ENCODE measurements at places on chromosomes 7 and 10.

DNA sequence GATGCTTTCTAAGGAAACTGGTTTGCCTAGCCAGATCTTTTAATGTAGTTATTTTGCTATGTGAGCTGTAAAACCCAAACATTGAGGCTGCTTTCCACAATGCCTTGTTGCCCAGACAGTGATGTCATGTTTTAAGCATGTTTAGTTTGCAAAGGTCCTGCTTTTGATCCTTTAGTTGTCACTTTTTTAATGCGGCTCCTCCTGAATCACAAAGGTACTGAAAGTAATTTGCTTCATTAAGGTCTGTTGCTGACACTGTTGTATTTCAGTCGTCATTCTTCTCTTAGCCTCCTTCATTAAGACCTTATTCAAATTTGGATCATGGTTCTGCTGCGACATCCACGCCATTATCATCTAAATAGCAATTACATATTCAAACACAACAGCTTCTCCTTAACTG lies 10.6 kb downstream of the RPA3 start:
- DNase-seq, result no peak

DNA sequence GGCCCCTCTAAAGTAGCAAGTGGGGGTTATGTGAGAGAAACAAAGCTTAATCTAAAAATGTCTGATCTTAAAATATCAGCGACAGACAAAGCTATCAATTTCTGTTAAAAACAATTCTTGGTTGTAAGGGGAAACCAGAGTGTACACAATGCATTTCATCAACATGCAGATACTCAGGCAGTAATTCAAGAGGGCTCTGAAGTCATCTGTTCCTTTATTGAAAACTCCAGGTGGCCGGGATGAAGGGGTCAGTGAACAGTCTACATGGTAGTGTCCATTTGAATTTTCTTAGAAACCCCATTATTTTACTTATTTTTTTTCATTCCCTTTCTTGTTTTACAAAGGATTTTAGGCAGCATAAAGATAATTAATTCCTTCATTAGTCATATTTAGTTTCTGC lies 36.7 kb upstream of the BTBD16 start:
- no peak for DNase-seq

DNA sequence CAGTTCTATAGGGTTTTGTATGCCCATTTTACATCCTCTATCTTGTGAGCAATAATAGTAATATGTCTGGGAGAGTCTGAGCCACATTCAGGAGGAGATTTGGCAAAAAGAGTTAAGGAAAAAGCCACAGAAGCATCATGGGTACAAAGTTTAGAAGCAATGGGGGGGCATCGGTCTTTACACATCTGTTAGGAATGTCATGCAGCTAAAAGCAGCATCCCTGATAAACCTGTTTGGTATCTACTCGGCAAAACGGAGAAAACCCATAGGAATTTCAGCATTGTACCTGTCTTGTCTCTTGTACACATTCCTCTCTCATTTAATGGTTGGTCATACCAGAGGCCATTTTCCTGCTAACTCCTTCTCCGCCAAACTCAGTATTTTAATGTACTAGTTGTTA lies 12.5 kb upstream of the HERPUD2 start:
- DNase-seq, result no peak

DNA sequence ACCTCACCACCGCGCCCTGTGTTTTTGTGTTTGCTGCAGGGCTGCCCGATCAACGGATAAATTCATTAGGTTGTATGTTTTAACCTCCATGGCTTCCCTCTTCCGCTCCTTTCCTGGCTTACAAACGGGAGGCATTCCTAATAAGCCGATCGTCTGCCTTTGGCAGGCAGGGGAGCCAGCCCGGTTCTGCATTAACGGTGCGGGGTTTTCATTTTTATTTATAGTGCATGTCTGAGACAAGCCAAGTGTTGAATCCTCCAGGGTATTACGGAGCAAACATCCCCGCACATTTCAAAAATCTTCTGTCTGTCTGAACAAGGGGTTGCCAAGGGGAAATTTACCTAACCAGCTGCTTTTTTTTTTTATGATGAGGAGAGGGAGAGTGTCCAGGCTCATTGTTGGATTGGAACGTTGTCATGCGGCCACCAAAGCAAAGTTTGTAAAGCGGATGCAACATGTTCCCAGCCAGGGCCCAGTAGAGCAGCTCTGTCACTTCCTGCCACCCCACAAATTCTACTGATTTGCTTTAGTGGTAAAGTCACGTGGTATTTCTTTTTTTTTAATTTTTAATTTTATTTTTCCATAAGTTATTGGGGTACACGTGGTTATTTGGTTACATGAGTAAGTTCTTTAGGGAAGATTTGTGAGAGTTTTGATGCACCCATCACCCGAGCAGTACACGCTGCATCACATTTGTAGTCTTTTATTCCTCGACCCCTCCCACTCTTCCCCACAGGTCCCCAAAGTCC lies 92.3 kb upstream of the BAIAP2L1 start:
- DNase-seq, result no peak

DNA sequence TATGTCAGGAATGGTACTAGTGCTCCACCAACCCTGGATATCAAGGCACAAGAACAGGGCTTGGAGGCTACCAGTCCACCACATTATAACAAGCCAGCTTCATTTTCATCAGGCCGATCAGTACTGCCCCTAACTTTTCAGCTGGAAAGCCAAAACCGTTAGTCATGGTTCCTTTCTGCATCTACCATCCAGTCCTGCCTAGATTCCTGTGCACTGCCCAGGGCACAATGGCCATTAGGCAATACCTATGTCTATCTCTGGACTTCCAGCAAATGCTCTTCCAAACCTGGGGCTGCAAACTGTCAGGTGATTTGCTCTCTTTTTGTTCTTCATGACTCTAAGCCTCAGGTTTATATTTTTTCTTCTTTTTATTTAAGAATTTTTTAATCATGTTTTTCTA lies 937.7 kb downstream of the SORCS1 start:
- no peak for DNase-seq

DNA sequence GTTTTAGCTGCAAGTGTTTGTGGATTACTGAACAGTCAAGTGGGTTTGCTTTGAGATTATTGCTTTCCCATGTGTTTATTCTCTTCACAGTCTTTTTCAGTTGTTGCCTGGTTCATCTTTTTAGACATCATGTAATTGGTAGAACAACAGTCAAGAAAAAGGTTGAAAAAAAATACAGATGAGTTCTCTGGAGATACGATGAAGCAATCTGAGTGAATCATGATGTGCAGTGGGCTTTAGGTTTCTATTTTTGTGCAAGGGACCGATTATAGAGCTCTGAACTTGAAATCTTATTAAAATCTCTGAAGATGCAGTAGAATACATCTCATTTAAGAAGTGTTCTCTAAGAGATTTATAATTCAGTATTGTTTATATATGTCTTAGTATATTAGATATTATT lies 145.7 kb downstream of the SDK1 start:
- no peak for DNase-seq

DNA sequence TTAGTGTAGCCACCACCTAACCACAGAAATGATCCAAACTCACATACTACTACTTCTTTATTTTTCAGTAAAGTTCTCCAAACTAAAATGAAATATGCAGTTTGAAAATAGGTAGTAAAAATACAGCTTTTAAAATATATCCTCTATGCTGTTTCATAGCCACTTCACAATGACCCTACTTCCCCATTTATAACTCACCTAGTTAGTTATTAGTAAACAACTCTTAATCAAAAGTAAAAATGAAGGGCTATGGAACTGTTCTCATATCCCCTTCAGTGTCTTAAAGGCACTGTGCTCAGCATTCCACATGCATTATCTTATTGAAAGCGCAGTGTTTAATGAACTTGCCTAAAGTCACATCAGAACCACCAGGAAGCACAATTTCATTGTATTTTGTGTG lies 43.5 kb downstream of the KMT2C start:
- DNase-seq, result no peak

GRCh38 chr10:62818426-62819011 lies 2.4 kb upstream of the EGR2 start:
- DNase-seq, result no peak

- DNase-seq, result no peak
Measured at GRCh38 chr10:32104181-32104580, 48.0 kb upstream of the KIF5B start.

DNA sequence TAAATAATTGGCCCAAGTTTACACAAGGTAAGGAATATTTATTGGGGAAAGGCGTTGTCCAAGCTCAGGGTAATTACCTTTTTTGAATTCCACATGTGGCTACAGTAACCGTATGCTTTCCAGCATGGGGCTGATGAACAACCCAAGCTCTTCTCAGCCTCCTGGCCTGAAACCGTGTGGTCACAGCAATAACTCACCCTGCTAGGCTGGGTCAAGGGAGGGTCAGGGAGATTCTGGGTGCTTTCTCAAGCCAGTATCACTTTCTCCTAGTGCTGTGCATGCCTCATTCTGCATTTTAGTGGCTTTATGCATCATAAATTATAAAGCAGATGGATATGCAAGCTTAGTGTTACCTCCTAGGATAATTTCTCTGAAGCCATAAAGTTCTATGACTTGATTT lies 273.9 kb downstream of the PAXIP1 start:
- no peak for DNase-seq

DNA sequence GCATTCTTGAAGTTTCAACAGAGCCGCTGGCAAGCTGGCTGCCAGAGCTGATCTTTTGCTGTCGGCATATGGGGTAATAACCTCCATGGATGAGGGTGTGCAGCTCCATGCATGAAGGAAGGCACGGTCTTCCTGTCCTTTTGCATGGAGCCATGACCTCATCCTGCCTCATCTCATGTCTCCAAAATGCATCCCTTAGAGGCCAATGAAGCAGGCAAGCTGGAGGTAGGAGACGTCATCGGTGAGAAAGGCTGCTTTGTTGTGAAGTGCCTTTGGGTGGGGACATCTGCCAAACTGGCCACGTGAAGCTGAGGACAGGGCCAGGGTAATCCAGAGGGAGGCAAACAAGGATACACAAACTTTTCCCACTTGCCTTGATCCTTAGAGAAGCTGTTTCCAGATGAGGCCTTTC lies 161.5 kb upstream of the TBX20 start:
- DNase-seq, result no peak

- no peak for DNase-seq
Measured at GRCh38 chr10:128060341-128061250, 65.6 kb downstream of the MKI67 start.

GRCh38 chr10:77842652-77843212 lies 83.8 kb downstream of the DLG5 start:
- DNase-seq, result no peak

DNA sequence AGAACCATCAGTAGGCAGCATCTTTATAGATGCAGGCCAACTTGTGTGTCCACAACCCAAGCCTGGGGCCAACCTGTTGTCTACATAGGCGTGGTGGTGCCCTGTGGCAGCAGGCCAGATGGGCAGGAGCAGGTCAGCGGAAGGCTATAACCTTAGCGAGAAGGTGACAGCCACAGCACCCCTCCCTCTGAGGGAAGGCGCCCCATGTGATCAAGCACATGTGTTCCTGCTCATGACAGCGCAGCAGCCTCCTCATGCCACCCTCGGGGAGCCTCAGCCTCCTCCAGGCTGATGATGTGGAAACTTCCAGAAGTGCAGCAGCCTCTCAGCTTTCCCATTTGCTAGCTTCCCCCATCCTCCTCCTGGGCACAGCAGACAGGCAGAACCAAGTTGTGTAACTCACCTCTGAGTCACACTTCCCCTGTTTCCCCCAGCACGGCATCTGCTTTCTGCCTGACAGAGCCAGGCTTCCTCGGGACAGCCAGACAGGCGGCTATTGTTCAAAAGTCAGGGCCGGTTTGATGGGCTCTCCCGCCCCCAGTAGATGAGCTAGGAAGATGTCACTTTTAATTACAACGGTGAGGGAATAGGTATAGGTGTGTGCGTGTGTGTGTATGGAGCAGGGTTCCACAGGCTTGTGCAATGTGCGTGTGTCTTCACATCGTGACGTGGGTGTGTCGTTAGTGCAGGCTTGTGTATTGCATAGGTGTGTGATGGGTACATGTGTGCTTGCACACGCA lies 312.0 kb upstream of the ZMIZ1 start:
- DNase-seq, result no peak

GRCh38 chr10:14758994-14759664 lies 15.6 kb downstream of the FAM107B start:
- no peak for DNase-seq

All from H1 (cell line).